ENCODE measurements at places on chromosomes 6 and 20.

GRCh38 chr20:53030061-53030460 lies 57.9 kb downstream of the TSHZ2 start:
- DNase-seq: no peak

- DNase-seq: no peak
These were observed 20.6 kb upstream of the EPB41L2 start for GRCh38 chr6:131083687-131084086.

DNA sequence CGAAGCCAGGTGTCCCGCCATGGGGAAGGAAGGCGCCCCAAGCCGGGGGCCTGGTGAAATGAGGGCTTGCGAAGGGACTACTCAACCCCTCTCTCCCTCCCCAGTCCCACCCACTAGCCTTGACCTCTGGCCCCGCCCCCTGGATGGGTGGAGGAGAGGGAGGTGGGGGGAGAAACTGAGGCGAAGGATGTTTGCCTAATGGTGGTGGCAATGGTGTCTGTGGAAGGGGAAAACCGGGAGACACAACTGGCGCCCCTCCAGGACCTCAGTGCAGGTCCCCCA lies at the start of gene POU5F1:
Gene POU5F1, minus strand, starts transcription at position 83 of the 282 bp plus-strand sequence. Its CDS starts 62 bp downstream, at position 21.
- DNase-seq: no peak

GRCh38 chr6:10205892-10206291 lies 209.0 kb downstream of the TFAP2A start:
- DNase-seq: no peak

GRCh38 chr6:21955053-21955595 lies 341.7 kb downstream of the PRL start:
- no peak for DNase-seq

- DNase-seq: no peak
These were observed 478.0 kb downstream of the MMUT start for GRCh38 chr6:48985025-48985424.

GRCh38 chr6:37316071-37316470 lies 37.7 kb upstream of the RNF8 start:
- no peak for DNase-seq

- DNase-seq: no peak
These were observed 4.4 kb upstream of the IBTK start for GRCh38 chr6:82251942-82252341.

- DNase-seq: no peak
These were observed 14.3 kb upstream of the ZC3H12D start for GRCh38 chr6:149499066-149499465.

GRCh38 chr6:75402296-75402695 lies 91.3 kb downstream of the FILIP1 start:
- DNase-seq: no peak

- no peak for DNase-seq
These were observed 3.2 kb downstream of the TTBK1 start for GRCh38 chr6:43246301-43247113.

All from T-helper 1 cell (primary cell).